ENCODE measurements at places on chromosomes 5 and 9.

- peak; percentile 14 for DNase-seq
Measured at GRCh38 chr9:107638521-107639310, 149.1 kb upstream of the KLF4 start.

- no peak for DNase-seq
Measured at GRCh38 chr5:14579731-14580397, 1.7 kb upstream of the OTULINL start.

- DNase-seq, result peak; percentile 65
Measured at GRCh38 chr5:109410389-109411148, 795 bp upstream of the PJA2 start.

DNA sequence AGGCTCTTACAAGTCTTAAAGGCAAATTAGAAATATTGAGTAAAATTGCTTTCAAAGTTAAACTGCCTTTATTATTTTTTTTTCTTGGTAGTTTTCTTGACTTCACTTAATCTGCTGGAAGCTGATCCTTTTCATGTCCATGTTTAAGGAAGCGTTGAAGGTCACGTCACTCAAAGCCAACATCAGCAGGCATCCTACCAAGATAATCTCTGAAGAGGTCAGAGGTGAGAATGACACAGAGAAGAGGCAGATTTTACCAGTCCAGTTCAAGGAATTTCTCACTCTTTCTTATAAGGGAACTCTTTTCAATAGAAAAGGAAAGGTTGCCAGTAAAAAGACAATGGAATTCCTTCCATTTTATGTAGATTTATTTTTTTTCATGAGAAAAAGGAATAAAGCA lies 259.8 kb downstream of the ANXA1 start:
- DNase-seq, result no peak

DNA sequence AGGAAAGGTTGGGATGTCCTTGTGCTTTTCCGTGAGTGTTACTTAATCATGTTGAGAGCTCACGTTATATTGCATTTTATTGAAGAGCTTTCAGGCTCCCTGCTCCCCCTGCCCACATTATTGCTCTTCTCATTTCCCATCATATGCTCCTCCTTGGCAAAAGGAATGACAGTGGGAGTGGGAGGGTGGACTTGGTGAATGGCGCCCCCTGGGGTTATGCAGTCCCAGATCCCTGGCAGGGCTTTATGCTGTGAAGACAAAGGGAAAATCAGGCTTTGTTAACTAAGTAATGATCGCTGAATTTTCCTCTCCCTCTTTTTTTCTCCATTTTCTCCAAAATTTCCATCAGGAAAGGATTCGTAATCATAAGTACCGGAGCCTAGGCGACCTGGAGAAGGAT lies 166.6 kb downstream of the SMARCA2 start:
- no peak for DNase-seq

DNA sequence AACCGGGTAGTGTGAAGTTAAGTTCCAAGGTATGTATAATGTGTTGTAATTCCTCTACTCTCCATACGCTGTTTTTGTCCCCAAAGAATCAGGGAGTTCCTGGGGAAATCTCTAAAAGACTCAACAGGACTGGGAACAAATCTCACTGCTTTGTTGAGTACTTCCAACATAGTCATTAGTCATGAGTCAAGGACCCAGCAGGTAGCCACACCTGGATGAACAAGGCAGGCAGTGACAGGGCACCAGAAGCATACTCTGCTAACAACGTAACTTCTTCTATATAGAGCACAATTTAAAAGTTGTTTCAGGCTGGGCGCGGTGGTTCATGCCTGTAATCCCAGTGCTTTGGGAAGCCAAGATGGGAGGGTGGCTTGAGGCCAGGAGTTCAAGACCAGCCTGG lies 126.8 kb downstream of the SLC1A3 start:
- DNase-seq, result no peak

DNA sequence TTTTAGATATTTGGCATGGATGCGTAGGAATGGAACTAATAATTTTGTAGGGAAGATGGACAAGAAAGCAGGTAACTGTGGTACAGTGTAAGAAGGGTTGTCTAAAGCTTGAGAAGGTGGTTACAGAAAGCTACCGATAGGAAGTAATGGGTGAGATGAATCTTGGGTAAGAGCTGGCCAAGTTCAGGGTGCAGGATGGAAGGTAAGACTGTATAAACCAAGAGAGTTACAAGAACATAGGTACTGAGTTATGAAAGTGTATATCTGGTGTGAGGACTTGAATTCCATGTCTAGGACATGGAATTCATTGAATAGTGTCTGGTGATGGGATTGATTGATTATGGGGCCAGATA lies 1.4 kb downstream of the MCCC2 start:
- DNase-seq, result no peak

DNA sequence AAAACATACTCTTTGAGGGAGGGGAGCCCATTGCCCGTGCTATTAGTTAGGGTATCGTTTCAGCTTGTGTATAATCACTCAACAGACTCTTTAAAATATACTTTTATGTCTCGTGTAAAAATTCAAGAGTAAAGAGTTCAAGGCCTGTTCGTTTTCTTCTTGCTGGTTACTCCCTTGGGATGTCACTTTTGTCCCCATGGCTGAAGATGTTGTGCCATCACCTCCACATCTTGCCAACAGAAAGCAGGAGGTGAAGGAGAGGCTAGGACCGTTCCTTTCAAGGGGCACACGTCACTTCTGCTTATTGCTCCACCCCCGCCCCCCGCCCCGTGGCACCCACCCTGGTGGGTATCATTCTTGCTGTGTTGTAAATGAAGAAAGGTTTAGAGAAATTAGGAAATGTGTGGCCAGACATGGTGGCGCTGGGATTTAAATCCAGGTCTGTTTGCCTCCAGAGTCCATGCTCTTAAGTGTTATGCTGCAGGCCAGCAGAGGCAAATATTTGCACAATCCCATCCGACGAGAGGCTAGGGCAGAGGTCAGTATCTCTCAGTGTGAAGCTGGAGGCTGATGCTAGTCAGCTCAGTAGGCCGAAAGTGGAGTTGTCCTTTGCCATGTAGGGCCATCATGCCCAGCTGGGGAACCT lies 3.0 kb downstream of the MLANA start:
- no peak for DNase-seq

GRCh38 chr9:33860200-33860871 lies 43.4 kb downstream of the UBE2R2 start:
- DNase-seq, result no peak

DNA sequence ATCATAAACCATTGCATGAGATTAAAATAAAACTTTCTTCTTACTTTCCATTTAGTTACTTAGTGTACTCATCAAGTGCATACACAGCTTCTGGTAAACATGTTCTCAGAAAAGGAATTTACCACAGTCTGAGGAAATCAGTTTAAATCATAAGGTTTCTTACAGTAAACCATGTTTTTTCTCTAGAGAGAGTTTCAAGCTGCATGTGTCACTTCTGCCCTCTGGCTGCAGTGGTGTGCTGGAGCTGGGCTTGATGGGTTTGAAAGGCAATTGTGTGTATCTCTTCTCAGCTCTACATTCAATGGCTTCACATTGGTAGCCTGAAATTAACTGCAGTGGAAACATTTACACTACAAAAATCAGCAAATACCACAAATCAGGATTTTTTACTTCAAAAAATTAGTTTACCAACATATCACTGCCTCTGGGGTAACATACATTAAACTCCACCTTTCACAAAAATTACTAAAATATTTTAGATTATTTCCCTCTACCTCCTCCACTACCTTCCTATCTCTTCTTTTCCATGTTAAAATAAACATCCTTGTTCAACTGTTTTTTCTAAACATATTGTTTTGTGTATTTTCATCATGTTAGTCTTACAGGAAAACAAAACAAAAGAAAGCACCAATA lies 414.3 kb downstream of the ANXA1 start:
- DNase-seq, result no peak

- DNase-seq, result no peak
Measured at GRCh38 chr9:134321946-134322741, 4.1 kb upstream of the RXRA start.

- DNase-seq, result no peak
Measured at GRCh38 chr9:89219637-89220036, 41.0 kb upstream of the SHC3 start.

DNA sequence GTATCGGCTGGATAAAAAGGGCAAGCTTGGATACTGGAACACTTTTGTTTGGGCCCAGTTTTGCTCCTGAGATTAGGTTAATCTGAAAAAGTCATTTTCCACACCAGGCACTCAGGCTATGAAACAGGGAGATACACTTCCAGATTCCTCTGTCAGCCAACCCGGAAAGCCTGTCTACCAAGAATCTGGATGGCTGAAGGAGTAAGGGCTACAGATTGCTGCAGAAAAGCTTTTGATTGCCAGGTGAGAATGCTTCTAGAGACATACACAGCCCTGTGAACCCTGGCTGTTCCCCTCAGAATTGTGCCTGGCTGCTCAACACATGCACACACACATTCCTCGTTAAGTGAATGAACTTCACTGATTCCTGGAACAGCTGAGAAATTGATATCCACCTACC lies 114.4 kb downstream of the PSD2 start:
- no peak for DNase-seq

GRCh38 chr5:148452499-148453193 lies 68.9 kb downstream of the FBXO38 start:
- DNase-seq, result no peak

Measured in CD4-positive, alpha-beta T cell treated with Interleukin-4 for 1 hour (primary cell).